IPS DF 19.7 (cell line): ENCODE measurements at places on chromosomes 6 and 20.
A peak's percentile ranks its signal among the peaks of the same experiment; 100 is the strongest.

DNA sequence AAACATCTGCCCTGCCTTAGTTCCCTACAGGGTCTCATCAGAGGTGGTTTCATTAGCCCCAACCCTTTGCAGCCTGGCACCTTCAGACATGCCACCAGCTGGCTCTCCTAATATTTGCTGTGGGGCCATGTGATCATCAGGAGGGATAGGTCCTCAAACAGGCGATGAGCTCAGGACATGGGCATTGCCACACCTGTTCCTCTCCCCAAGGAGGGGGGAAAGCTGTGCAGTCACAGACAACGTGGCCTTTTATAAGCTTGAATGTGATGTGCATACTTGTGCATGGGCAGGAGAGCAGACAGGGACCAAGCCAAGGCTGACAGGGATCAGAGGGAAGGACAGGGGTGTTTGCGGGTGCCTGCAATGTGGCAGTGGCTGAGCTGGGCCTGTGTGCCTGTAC, 78.8 kb upstream of the ZNFX1 start:
- DNase-seq = no peak

- no peak for DNase-seq
Observed at GRCh38 chr20:54324652-54325285, 116.9 kb downstream of the PFDN4 start.

- DNase-seq = no peak
Observed at GRCh38 chr20:64254571-64255360, 782 bp upstream of the PCMTD2 start.

DNA sequence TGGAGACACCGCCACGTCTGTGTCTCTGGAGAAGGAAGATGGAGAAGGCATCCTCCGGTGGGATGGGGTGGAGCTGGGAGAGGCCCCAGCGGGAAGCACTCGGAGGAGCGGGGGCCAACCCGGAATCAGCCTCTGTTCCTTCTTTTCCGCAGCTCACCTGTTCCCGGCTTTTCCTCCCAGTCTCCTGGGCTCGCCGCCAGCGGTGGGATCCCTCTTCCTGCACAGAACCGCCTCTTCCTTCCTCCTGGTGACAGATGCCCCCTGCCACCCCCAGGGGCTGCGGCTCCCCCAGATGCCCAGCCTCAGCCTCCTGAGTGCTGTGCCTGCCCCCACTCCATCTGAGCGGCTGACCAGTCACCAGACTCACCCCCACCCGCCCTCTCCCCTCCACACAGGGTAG, 23.3 kb downstream of the RAMACL start:
- no peak for DNase-seq

- DNase-seq = peak; percentile 42
Observed at GRCh38 chr20:6122873-6123648, at the start of gene FERMT1. TSS of gene FERMT1 (minus strand) at chr20:6123030. CDS start at chr20:6119554, 3,476 bp downstream.

DNA sequence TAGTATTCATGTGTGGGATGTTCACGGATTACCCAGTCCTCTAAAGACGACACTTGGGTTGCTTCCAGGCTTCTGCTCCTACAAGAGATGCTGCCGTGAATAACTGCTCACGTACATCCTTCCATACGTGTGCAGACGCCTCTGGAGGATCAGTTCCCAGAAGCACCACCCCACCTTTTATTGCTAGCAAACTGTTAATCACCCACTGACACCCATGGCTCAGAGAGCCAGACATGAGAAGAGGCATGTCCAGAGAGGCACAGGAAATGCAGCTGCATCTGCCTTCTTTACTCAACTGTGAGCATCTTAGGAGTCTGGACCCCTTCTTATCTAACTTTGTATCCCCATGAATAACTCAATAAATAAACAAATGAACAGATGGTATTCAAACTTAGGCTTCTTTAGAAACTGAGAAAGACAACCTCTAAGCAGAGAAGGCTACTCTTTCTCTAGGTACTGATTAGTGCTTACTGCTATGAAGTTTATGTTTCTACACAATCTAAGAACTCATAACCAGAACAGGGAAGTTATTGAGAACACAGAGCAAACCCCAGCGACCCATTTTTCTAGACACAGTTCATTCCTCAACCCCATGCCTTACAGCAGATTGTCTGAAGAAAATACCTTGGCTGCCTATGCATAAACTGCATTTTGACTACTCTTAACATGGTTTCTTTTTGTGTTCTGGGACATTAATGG, 228.7 kb upstream of the RREB1 start:
- no peak for DNase-seq

GRCh38 chr6:138261116-138261780, 43.0 kb upstream of the PBOV1 start:
- no peak for DNase-seq

DNA sequence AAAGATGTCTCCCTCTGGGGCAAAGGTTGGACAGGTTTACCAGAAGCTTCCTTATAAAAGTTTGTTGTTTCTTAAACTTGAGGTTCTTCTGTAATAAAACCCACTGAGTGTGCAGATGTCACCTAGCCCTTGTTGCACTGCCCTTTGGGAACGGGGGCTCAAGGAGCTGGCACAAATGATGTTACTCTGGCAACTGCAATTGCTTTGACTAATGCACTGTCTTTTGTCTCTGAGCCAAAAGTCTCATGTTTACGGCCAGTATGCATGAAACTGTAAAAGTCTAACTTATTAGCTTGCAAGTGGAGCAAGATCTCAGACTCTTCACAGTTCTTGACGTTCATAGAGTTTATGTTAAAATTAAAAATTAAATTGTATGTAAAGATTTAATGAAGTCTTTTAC, 655.7 kb downstream of the EPHA7 start:
- no peak for DNase-seq

DNA sequence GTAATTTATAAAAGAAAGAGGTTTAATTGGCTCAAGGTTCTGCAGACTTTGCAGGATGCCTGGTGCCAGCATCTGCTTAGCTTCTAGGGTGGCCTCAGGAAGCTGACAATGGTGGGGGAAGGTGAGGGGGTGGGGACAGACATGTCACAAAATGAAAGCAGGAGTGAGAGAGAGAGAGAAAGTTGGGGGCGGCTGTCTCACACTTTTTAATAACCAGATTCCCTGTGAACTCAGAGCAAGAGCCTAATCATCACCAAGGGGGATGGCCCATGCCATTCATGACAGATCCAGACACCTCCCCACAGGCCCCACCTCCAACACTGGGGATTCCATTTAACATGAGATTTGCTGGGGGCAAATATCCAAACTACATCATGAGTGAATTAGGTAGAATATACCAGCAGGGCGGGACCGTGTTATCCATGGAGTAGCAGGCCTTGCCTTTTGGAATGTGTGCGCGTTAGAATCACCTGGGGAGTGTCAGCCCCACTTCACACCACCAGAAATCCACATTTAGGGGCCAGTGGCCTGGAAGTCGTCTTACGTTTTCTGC, 258.8 kb downstream of the CDH4 start:
- DNase-seq = no peak

DNA sequence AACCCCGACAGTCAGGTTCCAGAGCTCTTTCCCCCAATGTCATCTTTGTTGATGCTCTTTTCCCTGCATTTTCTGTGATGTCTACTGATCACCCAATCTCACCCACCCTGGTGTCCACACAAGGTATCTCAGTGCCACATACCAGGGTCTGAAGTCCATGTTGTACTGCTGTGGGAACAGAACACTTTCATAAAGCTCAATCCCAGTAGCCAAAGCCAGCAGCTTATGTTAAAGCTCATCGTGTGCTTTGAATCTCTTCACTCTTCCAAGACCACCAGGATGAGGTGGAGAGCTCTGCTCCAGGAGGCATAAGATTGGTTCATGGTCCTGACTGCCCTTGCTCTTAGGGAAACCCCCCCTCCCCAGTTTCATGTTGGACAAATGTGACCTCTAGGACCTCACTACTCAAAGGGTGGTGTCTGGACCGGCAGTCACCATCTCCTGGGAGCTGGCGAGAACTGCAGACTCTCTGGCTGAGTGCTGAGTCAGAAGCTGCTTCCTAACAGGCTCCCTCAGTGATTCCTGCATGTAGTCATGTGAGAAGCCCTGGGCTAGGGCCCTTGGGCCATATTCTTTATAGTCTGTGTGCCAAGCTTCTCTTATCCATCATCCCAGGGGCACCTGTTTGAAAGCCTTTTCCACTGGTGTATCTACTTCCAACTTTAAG, 13.4 kb upstream of the CPNE5 start:
- DNase-seq = no peak

- no peak for DNase-seq
Observed at GRCh38 chr20:37325206-37325605, 20.7 kb upstream of the SRC start.

DNA sequence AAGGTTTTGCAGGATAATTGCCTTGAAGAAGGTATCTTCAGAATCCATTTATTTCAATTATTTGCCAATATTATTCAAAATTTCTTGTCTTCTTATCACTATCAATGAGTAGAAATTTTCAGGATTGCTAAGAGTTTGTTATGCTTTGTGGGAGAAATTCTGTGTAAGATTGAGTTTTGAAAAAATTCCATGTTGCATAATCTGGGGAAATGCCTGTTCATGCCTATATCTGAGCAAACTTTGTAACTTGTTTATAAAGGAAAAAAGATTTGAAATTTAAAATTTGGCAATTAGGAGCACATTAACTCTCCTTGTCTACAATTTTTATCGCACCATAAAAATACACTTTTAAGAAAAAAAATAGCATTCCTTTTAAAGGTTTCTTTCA, 39.8 kb upstream of the EDN1 start:
- DNase-seq = no peak

DNA sequence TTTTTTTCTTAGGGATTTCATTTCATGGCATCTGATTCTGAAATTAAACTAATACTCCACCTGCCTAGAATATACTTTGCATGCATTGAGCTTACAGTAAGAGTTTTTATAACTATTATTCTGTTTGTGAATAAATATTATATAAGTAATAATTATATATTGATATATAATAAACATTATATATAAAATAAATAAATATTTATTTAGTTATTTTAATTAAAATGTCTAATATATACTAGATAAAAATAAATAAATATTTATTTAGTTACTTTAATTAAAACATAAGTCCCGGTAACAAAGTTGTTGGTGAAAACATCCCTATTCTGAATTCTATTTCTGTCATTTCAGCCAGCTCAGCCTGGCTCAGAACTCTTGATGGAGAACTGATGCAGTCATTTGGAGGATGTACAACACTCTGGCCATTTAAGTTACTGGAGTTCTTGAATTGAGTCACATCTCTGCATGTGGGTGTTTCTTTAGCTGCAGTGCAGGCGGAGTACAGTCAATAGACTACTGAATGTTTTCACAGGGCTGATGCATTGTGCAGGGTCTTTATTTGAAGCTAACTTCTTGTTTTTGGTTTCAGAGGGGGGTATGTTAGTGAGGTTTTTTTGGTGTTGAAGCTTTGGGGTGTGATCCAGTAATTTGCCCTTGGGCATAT, 508.9 kb upstream of the ADGRB3 start:
- DNase-seq = no peak

GRCh38 chr6:26158581-26159356, 71.5 kb downstream of the HFE start:
- DNase-seq = no peak

GRCh38 chr20:61967300-61967699, 98.4 kb downstream of the TAF4 start:
- DNase-seq = no peak

GRCh38 chr20:41145821-41146620, 8.7 kb downstream of the PLCG1 start:
- DNase-seq = no peak

DNA sequence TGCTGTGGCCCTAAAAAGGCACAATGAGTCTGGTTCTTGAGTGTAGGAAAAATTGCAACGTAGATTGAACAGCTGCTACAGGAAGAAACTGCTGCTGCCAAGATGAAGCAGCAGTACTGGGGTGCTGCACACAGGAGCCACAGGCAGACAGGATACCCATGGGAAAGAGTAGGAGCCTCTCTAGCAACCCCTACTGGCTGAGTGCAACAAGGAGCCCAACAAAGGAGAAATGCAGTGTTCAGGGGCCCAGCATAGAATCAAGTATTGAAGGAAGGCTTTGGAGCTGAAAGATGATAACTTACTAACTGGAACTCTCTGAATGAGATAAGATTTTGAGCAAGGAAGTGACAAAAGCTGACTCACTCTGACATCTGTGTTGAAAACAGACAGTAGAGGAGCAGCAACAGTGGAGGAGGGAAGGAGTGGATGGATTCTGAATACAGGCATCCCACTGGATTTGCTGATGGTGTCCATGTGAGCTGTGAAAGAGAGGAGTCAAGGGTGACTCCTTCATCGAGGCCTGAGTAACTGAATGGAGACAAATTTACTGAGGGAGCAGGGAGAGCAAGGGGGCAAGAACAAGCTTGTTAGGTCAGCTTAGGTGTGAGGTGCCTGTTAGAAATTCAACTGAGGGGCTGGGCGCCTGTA, 534.7 kb upstream of the JARID2 start:
- DNase-seq = no peak

DNA sequence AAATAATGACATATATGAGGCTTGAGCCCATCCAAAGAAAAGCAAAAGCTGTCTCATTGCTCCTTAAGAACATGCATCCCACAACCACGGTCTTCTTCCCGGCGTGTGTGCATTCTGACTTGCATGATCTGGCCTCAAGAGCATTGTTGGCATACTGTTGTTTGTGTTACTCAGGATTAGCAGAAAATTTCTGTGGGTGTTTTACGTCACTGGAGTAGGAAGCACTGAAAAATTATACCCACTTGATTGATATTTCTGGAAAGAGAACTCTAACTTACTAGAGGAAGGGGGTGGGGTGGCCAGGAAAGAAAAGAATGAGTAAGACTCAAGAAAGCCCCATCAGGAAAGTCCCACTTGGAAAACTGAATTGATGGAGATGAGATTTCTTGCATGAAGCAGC, 326.2 kb upstream of the PRDM1 start:
- no peak for DNase-seq

DNA sequence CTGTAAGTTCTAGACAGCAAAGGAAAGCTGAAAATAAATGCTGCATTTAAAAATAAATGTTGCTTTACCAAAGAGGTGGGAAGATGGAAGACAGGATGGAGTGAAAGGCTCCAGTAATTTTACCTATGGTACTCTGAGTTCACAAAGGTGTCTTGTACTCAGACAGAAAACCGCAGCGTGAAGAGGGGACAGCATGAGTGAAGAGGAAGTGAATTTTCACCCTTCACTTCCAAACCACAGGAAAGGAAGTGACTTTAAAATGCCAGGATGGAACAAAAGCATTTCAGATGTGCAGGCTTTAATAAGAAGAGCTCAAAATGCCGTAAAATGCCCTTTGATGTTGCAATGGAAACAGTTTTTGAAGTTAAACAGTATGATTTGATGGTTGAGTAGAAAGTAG, 91.2 kb upstream of the TINAG start:
- no peak for DNase-seq

DNA sequence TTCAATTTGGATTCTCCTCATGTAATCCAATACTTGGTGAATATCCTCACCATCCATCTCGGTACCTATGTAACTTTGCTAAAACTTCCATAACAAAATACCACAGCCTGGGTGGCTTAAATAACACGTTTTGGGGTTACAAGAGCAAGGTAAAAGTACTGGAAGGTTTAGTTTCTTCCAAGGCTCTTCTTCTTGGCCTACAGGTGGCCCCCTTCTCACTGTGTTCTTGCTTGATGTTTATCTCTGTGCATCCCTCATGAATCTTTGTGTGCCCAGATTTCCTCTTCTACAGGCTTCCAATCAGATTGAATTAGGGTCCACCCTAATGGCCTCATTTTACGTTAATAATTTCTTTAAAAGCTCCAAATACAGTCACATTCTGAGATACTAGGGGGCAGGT, 163.3 kb upstream of the HCRTR2 start:
- DNase-seq = no peak

- no peak for DNase-seq
Observed at GRCh38 chr6:6640926-6641325, 52.4 kb downstream of the LY86 start.

GRCh38 chr6:3124667-3125066, 6.2 kb downstream of the BPHL start:
- no peak for DNase-seq

- no peak for DNase-seq
Observed at GRCh38 chr20:59484228-59484627, 120.1 kb upstream of the PHACTR3 start.
